ENCODE measurements at places on chromosomes 11 and 22.

- H3K4me1 ChIP-seq = peaks cover 4% of the 10 kb centered on the region
- no peak overlapping the region for H3K4me3 ChIP-seq
- peaks cover 47% of the 10 kb centered on the region for H3K27me3 ChIP-seq
- H3K36me3 ChIP-seq = no peaks in the 10 kb centered on the region
- H3K27ac ChIP-seq = no peak overlapping the region
These were observed 40.0 kb downstream of the WNT11 start for GRCh38 chr11:76166314-76166713.

DNA sequence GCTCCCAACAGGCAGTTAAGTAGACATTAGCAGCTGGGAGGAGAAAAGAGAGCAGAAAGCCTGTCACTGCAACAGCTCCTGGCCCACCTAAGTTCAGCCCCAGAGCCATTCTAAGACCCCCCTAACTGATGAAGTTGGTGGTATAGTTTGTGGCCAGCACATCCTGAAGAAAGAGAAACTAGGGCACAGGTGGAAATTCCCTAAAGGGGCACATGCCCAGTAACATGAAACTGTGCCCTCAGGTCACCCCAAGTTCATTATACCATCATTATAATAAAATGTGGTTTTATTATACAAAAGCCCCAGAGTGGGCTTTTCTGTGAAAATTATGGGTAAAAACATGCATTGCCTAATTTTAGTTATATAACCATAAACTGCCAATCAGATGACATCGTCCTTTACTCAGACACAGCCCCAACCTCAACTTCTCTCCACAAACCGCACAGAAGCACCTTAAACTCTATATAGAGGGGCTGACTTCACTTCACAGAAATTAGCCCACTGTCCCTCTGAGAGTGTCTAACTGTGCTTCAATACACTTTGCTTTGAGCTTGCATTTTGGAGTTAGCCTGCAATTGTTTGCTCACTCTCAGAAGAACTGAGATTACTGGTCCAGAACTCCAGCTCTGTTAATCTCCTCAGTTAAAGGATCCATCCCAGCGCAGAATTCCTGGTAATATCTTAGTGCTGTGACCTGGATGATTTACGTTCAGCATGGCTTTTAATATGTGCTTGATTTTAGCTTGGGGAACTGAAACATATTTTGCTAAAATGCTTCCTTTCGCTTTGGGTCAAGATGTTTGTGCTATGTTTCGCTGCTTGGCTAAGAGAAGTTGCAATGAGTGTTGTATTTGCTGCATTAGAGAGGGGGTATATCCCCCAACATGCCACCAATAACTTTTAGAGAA, 1.8 kb upstream of the APOL3 start:
- no peak for DNase-seq
- no peak overlapping the region for H3K27ac ChIP-seq
- H3K36me3 ChIP-seq = no peaks in the 10 kb centered on the region
- H3K4me1 ChIP-seq = no peaks in the 10 kb centered on the region
- peaks cover 34% of the 10 kb centered on the region for H3K27me3 ChIP-seq

GRCh38 chr11:73660497-73661034, 14.2 kb downstream of the PLEKHB1 start:
- H3K4me3 ChIP-seq = peak overlapping the region; percentile 25
- H3K27ac ChIP-seq = no peak overlapping the region
- DNase-seq = no peak
- no peaks in the 10 kb centered on the region for H3K36me3 ChIP-seq

- no peak overlapping the region for H3K4me3 ChIP-seq
- H3K27ac ChIP-seq = no peak overlapping the region
- H3K36me3 ChIP-seq = no peaks in the 10 kb centered on the region
- peaks cover 50% of the 10 kb centered on the region for H3K27me3 ChIP-seq
- no peaks in the 10 kb centered on the region for H3K4me1 ChIP-seq
These were observed 225.6 kb upstream of the ZBED5 start for GRCh38 chr11:11083441-11083840.

GRCh38 chr11:57474803-57475115, 14.4 kb downstream of the RTN4RL2 start:
- no peak for DNase-seq
- H3K27me3 ChIP-seq = peaks cover 33% of the 10 kb centered on the region
- H3K27ac ChIP-seq = no peak overlapping the region
- H3K36me3 ChIP-seq = no peaks in the 10 kb centered on the region

DNA sequence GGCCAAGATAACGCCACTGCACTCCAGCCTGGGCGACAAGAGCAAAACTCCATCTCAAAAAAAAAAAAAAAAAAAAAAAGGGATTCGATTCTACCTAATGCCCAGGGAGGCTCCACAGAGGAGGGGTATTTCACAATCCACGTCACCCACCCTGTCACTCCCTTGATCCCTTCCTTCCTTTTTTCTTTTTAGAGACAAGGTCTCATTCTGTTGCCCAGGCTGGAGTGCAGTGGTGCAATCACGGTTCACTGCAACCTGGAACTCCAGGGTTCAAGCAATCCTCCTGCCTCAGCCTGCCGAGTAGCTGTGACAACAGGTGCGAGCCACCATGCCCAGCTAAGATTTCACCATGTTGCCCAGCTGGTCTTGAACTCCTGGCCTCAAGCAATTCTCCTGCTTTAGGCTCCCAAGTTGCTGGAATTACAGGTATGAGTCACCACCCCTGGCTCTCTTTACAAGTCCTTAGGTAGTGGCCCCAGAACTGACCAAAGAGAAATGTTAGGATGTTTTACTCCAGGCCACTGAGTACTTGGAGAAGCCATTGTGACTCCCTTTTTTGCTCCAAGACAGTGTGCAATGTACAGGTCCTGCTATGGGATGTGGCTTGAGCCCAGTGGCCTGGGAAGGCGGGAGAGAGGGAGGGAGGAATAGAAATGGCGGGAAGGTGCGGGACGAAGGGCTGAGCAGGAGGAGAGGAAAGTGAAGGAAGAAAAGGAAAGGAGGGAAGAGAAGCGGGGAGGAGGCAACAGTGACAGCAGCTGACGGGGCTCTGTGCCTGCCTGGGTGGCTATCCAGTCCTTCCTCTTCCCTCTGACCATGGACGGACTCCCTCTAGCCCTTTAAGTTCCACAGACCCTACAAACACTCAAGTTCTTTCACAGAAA, 11.8 kb upstream of the FXYD2 start:
- H3K36me3 ChIP-seq = no peaks in the 10 kb centered on the region
- H3K27me3 ChIP-seq = peaks cover 26% of the 10 kb centered on the region
- DNase-seq = no peak

- peaks cover 32% of the 10 kb centered on the region for H3K27me3 ChIP-seq
- no peak overlapping the region for H3K4me3 ChIP-seq
- no peaks in the 10 kb centered on the region for H3K4me1 ChIP-seq
- DNase-seq = no peak
- H3K36me3 ChIP-seq = no peaks in the 10 kb centered on the region
These were observed 60.9 kb upstream of the LMO2 start for GRCh38 chr11:33952805-33953204.
